ENCODE measurements at places on chromosomes 1 and 21.

- DNase-seq = no peak
Measured at GRCh38 chr1:228314315-228314657, 92.3 kb downstream of the TRIM11 start.

- peak; percentile 70 for DNase-seq
Measured at GRCh38 chr1:228830954-228831481, 95.7 kb downstream of the RHOU start.

DNA sequence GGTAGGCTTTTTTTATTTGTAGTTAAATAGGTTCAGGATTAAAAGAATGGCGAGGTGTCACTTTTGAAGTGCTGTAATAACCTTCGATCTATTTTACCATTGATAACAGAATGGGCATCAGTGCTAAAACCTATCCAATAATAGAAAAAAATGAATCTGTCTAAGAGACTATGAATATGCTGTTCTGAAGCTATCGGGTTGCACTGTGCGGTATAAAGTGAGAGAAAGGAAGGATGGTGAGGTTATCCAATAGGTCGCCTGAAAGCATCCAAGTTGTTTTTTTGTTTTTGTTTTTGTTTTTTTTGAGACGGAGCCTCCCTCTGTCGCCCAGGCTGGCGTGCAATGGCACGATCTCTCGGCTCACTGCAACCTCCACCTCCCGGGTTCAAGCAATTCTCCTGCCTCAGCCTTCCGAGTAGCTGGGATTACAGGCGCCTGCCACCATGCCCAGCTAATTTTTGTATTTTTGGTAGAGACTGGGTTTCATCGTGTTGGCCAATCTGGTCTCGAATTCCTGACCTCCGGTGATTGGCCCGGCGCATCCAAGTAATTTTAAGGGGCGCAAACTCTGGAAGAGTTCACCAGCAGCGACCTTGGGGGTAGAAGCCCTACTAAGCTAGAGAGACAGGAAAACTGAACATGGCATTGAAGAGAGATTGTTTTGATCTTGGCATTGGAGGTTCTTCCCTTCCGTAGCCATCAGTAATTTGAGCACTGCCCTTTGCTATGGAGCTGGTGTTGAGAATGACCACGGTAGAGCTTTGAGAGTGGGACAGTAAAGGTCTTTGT, 8.7 kb upstream of the MDM4 start:
- DNase-seq = peak; percentile 36

- DNase-seq = no peak
Measured at GRCh38 chr1:172406968-172407367, 13.5 kb upstream of the C1orf105 start.

DNA sequence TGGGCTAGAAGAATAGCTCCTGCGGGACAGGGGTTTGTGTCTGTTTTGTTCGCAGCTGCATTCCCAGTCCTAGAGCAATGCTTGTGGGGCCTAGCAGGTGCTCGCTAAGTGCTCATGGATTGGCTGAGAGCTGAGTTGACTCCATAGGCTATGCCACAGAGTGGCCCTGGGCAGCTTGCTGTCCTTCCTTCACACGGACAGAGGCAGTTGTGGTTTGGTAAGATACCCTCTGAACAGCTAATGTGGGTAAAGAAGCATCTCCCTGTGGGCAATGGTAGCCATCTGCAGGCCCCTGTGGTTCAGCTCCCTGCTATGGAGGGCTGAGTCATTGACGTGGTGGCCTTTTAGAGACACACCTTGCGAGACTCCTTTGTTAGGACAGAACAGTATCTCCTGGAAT, 23.5 kb upstream of the LBR start:
- no peak for DNase-seq

All from activated CD4-positive, alpha-beta T cell treated with anti-CD3 and anti-CD28 coated beads, Interleukin-2, amount 50 U/mL, for 16 hours (primary cell).